ENCODE measurements at places on chromosomes 5 and 9. TPM values are rescaled to one million over a fixed set of nuclear protein-coding genes. Genes with fewer than 3 reads are reported as not detected.

Gene MARCHF11
- total RNA-seq, result not detected

Gene TUSC1
- 7.1 TPM for total RNA-seq

Gene RAPGEF1
- 34.5 TPM for total RNA-seq

Gene ELP1
- total RNA-seq, result 19.8 TPM

Gene KCNN2
- total RNA-seq, result 0.06 TPM

Gene ADAMTS16
- total RNA-seq, result 1.9 TPM

Gene NEUROG1
- total RNA-seq, result not detected

Gene LMX1B
- total RNA-seq, result 2.0 TPM

Gene MAP3K1
- 1.7 TPM for total RNA-seq

Gene FAM81B
- total RNA-seq, result not detected

Gene SLC36A3
- not detected for total RNA-seq

Gene RNF183
- total RNA-seq, result not detected

Measured in A549 treated with CORT108297 at 1 μM for 4 hours (cell line).